ENCODE measurements at places on chromosomes 2 and 18.

GRCh38 chr2:189125195-189125594 lies 54.4 kb downstream of the COL5A2 start:
- no peak for DNase-seq

DNA sequence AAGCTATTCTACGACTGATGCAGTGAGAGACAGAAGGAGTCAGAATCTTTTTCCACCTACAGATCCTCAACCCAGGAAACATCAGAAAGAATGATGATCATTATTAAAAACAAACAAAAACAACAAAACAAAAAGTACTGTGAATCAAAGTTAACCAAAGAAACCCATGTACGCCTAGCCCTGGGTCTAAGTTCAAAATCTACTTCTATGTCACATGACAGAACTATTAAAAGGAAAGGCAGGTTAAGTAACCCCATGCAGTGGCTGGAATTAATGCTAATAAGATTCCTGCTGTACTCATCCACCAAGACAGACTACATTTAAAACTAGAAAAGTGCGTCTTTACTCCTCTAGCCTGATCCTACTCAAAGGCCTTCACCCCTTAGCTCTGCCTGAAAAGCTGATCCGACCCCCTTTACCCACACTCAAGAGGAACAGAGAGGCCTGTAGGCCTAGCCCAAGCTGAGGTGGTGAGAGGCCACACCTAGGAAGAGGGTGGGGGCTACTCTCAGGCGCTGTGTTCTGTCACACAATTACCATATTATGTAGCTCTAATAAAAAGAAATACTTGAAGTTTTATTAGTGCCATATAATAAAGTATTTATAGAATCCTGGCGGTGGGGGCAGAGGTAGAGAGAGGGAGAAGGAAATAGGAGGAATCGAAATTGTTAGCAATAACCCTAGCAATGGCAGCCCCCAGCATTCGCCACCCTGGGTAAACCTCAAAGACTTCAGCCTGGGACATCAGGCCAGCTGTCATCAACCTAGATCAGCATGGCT lies 37.1 kb downstream of the NHEJ1 start:
- DNase-seq = no peak

GRCh38 chr2:82098617-82099016 lies 1794.1 kb upstream of the LRRTM1 start:
- no peak for DNase-seq

GRCh38 chr2:213022987-213023386 lies 128.4 kb downstream of the IKZF2 start:
- no peak for DNase-seq

DNA sequence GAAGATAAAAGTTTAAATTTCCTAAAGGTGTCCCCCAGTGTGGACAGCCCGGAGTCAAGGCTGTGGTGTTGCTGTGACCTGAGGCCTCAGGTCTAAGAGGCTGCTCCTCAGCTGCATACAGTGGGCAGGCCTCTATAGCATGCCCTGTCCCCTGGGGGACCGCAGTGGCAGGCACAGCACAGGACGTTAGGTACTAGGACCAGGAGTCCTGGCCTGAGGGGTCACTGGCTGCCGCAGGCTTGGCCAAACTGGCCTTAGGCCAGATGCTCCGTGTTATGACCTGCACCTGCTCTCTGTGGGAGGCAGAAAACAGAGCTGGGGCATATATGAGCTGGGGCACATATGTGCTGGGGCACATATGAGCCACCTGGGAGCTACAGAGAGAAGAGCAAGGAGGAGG lies 21.2 kb upstream of the MAL start:
- DNase-seq = no peak

DNA sequence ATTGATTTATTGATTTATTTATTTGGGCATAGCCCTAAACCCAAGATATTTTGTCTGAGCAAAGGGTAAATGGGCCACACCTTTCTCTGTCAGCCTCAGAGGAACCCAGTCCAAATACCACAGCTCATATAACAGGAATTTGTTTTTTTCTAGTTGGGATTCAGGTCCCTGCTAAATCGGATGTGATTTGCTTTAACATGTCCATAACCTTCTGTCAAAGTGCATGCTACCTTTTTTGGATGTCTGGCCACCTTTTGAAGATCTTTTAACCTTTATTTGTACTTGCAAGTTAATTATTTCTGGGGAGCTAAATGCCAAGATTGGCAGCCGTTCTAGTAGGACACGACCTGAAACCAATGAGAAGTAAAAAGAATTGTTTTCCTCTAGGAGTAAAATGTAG lies 303.2 kb upstream of the UBE2E3 start:
- DNase-seq = no peak

GRCh38 chr2:131143803-131144202 lies 38.7 kb downstream of the PLEKHB2 start:
- no peak for DNase-seq

- no peak for DNase-seq
Observed at GRCh38 chr2:177759443-177759842, 313.1 kb downstream of the PDE11A start.

- DNase-seq = no peak
Observed at GRCh38 chr18:8990276-8991031, 112.0 kb upstream of the NDUFV2 start.

DNA sequence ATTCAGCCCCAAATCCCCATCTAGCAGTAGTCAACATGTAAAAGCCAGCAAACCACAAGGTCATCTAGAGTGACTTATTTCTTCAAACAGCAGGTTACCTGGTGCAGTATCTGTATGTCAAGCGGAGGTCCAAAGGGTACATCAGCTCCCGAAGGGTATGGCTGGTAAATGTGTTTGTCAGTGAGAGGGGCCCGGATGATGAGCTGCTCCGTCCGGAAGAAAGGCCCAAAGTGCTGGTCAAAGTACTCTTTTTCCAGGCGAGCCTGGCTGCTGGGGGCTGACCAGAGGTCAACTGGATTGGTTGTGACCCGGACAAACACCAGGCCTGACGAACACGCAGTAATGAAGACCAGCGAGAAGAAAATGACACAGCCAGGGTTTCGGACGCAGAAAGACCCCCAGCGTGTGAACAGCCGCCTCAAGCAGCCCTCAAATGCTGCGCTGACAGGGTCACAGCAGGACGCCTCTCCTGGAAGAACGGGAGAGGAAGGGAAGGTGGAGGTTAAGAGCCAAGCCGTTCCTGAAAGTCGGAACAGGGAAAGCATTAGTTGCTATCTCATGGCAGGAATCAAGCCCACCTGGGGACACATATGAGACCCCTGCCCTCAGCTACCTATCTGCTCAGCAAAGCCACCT lies 30.0 kb downstream of the NPC1 start:
- no peak for DNase-seq

GRCh38 chr2:156800781-156801361 lies 364.7 kb downstream of the GPD2 start:
- no peak for DNase-seq

Data from stimulated activated CD4-positive, alpha-beta T cell treated with anti-CD3 and anti-CD28 coated beads, Interleukin-1b, Interleukin-23, amount 100 ng/mL, for 4 hours (primary cell).